ENCODE measurements at places on chromosomes 1 and 21. TPM values are rescaled to one million over a fixed set of nuclear protein-coding genes. Genes with fewer than 3 reads are reported as not detected.

Gene COL8A2
- 1.0 TPM for total RNA-seq

Gene C1QB
- 165 TPM for total RNA-seq

Gene BARHL2
- not detected for total RNA-seq

GRCh38 chr21:32956061-32956656 is 69.6 kb upstream of the OLIG2 start:
- no peak for DNase-seq

- no peak for DNase-seq
Observed at GRCh38 chr1:198638441-198638840, 399 bp upstream of the PTPRC start.

GRCh38 chr1:233497679-233498078 is 116.2 kb upstream of the KCNK1 start:
- DNase-seq, result no peak
